ENCODE measurements at places on chromosomes 5 and 9. TPM values are rescaled to one million over a fixed set of nuclear protein-coding genes. Genes with fewer than 3 reads are reported as not detected.

PCDHGA11 gene
- not detected for total RNA-seq

VAV2 gene
- 4.3 TPM for total RNA-seq

RNF38 gene
- total RNA-seq, result 111 TPM

- DNase-seq, result no peak
Observed at GRCh38 chr9:72855890-72856523, 96.8 kb downstream of the ALDH1A1 start.

GRCh38 chr5:157914151-157914788 lies 55.3 kb upstream of the CLINT1 start:
- DNase-seq, result no peak

DNA sequence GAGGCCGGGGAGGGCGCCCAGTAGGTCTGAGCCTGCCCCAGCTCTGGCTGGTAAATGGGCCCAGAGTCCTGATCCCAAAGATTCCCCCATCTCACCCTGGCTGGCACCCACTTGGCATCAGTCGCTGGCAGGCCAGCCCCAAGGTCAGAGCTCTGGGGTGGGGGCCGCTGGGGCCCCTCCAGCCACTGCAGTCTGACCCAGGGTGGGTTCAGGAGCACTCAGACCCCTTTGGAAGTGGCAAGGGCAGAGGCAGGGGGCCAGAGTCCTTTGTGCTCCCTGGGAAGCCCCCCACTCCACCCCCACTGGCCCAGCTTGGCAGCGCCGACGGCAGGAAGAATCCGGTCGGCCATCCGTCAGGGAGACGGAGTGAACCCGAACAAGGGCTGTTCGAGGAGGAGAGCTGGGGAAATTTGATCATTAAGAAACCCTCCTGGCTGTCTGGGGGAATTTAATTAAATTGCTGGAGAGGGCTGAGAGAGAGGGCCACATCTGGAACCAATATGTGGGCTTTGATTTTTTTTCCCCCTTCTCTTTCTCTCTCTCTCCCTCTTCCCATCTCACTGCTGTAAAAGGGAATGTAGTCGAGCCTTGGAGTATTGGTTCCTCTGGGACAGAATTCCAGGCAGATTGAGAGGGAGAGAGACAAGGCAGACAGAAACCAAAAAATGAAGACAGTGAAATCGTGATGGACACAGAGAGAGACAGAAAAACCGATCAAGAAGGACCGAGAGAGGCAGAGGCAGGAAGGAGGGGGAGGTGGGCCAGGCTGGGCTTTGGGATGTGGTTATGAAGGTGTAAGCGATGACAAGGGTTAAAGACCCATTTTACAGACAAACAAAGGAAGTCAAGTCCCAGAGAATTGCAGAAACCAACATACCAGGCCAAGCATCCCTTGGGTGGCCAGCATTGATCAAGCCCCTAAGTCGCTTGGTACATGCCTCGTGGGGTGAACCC lies 8.1 kb upstream of the ASB6 start:
- DNase-seq, result no peak

GRCh38 chr5:94314460-94315131 lies 303.8 kb downstream of the KIAA0825 start:
- no peak for DNase-seq

DNA sequence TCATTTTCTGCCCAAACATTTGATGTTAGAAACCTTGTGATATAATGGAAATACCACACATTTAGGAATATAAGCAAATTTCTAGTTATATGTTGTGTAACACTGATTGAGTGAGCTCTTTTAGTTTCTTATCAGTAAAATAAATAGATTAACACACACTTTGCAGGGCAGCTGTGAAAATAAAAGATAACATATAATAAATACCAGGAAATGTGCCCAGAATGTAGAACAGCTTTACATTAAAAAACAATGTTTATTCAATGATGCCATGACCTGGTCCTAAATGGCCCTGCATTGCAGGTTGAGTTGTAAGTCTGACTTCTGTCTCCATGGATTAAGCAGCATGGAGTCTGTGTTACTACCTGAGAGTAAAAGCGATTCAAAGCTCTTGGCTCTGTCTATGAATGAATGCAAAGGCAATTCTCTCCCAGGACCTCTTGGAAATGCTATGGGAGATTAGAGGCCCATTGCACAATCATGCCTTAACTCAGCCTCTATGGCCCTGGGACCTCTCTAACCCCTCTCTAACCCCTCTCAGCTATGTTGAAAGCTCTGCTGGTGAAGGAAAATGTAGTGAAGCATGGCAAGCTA lies 296.0 kb upstream of the ACTBL2 start:
- no peak for DNase-seq

DNA sequence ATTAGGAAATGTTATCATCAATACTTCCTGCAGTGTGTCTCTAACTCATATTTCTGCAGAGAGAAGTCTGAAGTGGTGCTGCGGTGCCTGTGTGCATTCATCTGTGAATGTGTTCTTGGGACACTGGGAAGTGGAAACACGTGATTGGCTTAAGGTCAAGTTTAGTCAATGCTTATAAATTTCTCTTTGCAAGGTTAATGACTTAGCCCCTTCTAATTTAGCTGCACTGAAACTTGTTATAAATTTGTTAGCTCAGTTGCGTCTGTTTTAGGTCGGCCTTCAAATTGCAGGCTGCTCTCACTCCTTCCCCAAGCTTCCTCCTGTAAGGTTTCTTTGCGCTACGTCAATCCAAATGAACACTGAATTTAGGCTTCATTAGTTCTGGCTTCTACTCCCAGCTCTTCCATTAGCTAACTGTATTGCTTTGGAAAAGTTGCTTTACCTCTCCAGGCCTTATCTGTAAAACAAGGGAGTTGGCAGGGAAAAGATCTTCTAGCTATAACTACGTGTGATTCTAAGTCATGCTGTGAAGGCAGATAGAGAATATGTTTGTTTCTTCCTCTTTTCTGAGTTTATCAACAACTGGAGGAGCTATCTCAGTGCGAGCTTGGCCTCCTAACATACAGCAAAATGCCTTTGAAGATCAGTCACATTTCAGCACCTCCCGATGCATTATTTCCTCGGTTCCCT lies 341.8 kb downstream of the NFIB start:
- DNase-seq, result no peak
